ENCODE measurements at places on chromosomes 4 and X.

DNA sequence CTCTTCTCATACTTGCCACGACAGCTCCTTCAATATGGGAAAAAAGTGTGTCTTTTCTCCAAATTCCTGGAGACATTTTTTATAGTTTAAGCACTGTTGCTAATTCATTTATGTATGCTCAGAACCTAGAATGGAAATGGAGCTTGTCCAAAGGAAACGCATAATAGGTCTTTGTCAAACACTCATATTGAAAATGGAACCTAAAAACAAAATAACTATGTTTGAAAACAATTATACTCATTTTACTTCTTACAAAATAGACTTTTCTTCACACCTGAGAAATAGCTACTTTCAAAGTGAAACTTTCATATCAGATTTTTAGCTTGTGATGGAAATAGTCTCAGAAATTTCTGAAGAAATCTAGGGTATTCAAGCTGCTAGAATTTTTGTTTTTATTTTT lies 529.7 kb upstream of the BOD1L1 start:
- no peak for DNase-seq

DNA sequence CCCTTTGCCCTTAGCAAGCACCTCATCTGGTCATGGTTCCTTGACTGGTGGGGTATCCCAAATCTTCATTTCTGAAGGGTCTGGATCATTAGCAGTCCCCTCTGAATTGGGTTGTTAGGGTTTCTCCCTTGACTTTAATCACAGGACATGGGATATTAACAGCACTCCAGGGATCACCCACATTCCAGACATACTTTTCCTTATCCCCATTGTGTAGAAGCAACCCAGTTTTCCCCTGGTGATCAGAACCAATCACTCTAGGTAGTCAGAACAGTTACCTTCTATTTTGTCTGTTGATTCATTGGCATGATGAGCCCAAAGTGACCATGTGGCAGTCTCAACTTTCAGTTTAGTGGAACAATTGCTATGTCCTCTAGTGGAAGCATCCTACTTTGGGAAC lies 29.1 kb upstream of the GRSF1 start:
- DNase-seq, result no peak

DNA sequence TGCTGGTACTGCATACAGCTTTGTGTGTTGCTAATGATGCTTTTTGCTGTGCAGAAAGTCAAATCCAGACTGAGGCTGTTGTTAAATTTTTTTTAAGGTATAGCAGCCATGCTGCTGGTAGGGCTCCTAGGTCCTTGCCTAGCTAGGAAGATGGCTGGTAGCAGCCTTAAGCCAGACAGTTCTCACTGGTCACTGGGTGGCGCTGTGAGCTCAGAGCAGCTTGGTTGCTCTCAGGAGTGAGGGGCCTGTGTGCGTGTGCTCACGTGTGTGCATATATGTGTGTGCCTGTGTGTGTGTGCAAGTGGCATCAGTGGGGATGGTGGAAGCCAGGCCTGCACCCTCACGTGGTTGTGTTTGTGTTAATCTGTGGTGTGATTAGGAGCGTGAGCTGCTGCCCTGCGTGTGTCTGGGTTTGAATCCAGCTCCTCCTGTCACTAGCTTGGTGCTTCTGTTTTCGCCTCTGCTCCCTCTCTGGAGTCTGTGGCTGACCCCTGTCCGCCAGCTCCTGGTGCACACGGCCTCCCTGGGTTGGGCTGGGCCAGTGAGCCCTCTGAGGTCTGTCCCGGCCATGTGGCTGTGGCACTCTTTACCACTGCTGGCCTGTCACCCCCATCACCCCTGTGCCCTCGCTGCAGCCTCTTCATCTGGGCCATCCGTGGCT lies 46.1 kb downstream of the SORCS2 start:
- no peak for DNase-seq

GRCh38 chr4:5982156-5982973 lies 35.9 kb downstream of the C4orf50 start:
- DNase-seq, result no peak

DNA sequence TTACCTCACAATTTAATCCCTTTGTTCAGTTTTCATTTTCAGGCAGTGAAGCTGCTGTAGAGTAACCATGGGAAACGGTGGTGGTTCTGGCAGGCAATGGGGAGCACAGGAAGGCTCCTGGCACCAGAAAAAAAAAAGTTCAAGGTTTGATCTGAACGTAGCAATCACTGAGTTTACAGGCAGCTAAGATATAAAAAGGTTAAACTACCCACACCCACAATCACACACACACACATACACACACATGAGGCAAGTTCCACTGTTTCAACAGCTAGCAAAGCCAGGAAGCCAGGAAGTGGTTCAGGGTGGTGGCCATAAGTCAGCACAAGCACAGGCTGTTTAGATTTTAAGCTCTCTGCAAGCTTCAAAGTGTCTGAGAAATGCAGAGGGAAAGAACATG lies at the start of gene SULT1B1:
SULT1B1 (minus strand) TSS at position 166 of the 400 bp plus-strand sequence. CDS start 5,403 bp downstream, outside the sequence.
- peak; percentile 63 for DNase-seq

DNA sequence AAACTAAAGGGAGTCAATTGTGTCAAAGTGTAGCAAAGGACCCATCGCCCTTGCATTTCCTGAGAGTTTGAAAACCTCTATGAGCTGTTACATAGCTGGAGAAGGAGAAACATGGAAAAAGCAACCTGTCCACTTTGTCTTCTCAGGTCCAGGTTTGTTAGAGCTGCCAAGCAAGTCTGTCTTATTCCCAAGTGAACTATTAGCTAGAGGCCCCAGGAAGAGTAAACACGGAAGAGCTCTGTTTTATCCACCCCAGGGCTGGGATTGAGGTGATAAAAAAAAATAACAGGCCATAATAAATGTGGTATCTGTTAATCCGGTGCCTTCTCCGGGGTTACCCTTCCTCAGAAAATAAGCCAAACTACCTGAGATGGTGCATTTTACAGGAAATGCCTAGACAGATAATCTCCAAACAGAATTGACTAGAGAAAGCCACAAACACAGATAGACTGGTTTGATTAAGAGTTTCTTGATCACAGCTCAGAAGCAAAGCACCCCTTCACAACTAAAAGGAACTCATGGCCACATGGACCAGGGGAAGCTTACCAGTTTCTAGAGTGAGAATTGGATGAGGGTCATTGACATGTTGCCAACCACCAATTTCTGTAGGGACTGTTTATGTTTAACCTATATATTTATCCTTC lies 35.9 kb upstream of the RELL1 start:
- DNase-seq, result no peak

GRCh38 chr4:112818594-112818965 lies 181.6 kb downstream of the LARP7 start:
- DNase-seq, result no peak

DNA sequence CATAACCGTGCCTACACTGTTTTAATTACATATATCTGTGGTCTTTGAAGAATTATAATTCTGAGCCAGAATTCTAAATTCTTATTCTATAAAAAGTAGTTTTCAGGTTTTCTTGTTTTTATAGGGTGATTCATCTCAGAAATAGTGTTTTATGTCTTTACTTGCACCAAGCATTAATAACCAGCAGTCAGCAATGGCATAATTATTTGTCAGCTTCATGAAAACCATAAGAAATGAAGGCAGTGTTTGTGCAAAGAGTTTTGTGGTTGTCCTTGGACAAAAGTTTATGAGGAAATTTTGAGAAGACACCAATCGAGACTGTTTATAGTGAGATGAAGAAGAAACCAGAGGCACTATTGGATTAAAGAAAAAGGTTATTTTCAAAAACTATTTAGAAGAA lies 37.2 kb downstream of the EDNRA start:
- DNase-seq, result no peak

- DNase-seq, result no peak
Measured at GRCh38 chr4:9906996-9907395, 114.3 kb downstream of the SLC2A9 start.

GRCh38 chr4:123827511-123827910 lies 430.9 kb downstream of the SPRY1 start:
- no peak for DNase-seq

DNA sequence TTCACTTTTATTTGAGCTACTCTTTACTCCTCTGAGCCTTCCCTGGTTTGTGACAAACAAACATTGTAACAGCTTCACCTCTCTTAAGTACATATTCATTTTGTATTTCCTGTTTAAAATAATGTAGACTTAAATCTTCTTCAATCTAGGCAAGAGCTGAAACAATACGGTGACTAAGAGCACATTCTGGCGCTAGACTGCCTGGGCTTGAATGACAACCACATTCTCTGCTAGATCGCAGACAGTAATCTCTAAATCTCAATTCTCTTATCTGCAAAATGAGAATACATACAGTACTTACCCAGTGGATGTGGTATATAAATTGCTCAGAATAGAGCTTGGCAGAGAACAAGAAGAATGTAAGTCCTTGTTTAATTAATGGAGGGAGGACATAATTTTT lies 144.8 kb downstream of the ARAP2 start:
- no peak for DNase-seq

All from pulmonary artery endothelial cell (primary cell).